Bone marrow (tissue), 2 donors: ENCODE measurements at places on chromosomes 7 and 10.

DNA sequence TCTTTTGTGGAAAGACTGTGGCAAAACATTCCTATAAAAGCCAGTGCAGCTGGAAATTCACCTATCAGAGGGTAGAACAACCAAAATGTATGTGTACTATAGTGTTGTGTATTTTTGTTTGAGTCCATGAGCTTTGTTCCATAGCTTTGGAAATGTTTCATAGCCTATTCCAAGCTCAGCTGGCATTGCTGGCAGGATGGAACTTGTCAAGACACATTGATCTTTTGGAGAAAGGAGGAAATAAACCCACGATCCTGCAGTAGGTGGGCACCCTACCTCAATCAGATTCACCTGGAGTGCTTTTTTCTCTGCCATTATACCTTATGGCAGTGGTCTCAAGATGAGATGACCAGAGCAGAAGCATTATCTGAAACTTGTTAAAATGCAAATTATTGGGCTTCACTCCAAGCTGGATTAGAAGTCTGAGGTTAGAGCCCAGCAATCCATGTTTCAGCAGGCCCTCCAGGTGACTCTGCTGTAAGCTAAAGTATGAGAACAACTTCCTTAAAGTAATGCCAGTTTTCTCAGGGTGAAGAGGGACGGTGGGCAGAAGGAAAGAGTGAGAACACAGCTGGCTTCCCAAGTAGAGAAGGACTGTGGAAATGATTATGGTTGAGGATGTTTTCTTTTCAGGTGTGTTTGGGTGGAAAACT is 30.3 kb upstream of the CDK1 start:
- no peak for DNase-seq

GRCh38 chr10:72243822-72244437 is 27.9 kb upstream of the ASCC1 start:
- no peak for DNase-seq

DNA sequence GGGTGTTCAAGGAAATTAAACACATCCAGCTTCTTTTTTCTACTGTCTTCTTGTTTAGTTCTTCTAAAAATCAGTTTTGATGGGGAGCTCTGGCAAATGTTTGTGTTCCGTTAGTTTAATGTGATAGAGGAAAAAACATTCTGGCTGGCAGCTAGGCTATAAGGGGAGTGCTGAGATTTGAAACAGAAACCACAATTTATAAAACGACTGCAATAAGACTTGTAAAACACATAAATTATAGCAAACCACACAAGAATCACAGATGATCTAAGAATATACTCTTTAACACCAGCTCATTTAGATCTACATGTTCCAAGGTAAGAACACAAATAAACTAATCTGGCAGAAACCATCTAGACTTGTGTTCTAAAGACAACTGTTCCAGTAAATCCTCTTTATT is 425.5 kb downstream of the CNTNAP2 start:
- DNase-seq = no peak

- DNase-seq = no peak
These were observed 62.5 kb downstream of the TMEM130 start for GRCh38 chr7:98807068-98808048.

DNA sequence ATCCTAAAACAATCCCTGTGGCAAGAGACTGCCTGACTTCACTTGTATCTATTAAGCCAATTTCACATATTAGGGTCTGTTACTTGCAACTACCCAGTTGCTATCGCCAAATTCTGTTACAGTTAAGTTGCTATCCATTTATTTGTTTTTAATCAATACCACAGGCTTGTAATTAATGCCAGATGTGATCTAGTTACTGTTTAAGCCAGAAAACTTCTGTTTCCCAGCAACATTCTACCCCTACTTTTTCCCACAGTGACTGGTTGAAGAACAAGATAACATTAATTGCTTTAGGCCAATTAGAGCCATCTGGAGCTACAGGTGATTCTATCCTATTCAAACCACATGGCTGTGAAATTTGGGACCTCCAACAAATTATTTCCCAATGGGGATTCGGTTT is 131.3 kb downstream of the ALOX5 start:
- no peak for DNase-seq

GRCh38 chr7:139613971-139614411 is 90.5 kb downstream of the CLEC2L start:
- DNase-seq = no peak

- DNase-seq = no peak
These were observed 244.1 kb upstream of the RHOBTB1 start for GRCh38 chr10:61188101-61188500.

- no peak for DNase-seq
These were observed 75.0 kb downstream of the VPS50 start for GRCh38 chr7:93307131-93307660.

- no peak for DNase-seq
These were observed 162.1 kb downstream of the SND1 start for GRCh38 chr7:127813991-127814541.
